ENCODE measurements at places on chromosomes 7 and 10.

DNA sequence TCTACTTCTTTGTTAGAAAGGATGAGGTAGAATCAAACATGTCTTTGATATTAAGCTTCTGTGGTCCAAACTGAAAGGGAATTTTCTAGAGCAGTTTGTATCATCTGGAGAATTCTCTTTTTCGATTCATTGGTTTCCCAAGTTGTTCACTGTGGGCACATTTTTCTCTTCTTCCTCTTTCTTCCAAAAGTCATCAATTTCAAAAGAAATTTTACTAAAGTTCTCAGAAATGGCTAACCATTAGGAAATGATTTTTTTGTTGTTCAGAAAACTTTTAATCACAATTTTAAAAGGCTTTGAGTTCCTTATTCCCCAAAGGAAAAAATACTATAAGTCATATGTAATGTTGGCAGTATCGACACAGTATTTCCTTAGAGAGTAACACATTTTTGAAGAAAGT is 28.3 kb upstream of the CCDC6 start:
- DNase-seq: no peak

- no peak for DNase-seq
Measured at GRCh38 chr7:380711-381210, 90.8 kb downstream of the FOXL3 start.

GRCh38 chr7:4702961-4703512 is 20.9 kb downstream of the FOXK1 start:
- DNase-seq: peak; percentile 34

DNA sequence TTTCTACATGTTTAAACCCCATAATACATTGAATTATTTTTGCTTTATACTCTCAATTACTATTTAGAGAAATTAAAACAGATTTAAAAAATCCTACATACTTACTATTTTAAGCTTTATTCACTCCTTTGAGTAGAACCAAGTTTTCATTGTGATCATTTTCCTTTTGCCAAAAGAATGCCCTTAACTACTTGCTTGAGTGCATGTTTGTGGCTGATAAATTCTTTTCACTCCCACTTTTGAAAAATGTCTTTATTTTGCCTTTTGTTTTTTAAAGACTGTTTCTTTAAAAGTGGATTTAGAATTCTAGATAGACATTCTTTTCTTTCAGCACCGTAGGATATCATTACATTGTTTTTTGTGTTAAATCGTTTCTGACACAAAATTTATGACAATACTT is 22.3 kb upstream of the AGR3 start:
- DNase-seq: no peak

- no peak for DNase-seq
Measured at GRCh38 chr7:65744406-65744805, 128.5 kb upstream of the VKORC1L1 start.

DNA sequence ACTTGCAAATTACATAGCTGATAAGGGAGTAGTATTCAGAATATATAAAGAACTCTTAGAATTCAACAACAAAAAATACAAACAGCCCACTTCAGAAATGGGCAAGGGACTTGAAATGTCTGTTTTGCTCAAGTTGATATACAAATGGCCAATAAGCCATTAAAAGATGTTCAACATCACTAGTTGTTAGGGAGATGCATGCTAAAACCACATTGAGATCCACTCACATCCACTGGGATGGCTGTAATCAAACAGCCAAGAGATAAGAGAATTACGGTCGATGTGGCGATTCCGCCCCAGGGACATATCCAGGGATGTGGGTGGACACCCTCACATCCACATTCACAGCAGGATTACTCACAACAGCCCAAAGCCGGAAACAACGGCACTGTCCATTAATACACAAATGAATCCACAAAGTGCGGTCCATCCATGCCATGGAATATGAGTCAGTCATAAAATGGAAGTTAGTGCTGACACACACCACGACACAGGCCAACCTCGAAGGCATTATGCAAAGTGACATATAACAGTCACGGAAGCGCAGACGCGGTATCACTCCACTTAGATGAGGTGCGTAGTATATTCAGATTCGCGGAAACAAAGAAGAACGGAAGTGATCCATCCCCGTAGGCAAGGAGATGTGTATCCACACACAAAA is 227.8 kb downstream of the DNAJB6 start:
- DNase-seq: no peak

GRCh38 chr10:4588824-4589223 is 237.2 kb upstream of the AKR1E2 start:
- DNase-seq: no peak

- no peak for DNase-seq
Measured at GRCh38 chr10:23199768-23200511, 7.8 kb downstream of the PTF1A start.

- DNase-seq: no peak
Measured at GRCh38 chr7:37187179-37187578, 261.5 kb downstream of the ELMO1 start.

DNA sequence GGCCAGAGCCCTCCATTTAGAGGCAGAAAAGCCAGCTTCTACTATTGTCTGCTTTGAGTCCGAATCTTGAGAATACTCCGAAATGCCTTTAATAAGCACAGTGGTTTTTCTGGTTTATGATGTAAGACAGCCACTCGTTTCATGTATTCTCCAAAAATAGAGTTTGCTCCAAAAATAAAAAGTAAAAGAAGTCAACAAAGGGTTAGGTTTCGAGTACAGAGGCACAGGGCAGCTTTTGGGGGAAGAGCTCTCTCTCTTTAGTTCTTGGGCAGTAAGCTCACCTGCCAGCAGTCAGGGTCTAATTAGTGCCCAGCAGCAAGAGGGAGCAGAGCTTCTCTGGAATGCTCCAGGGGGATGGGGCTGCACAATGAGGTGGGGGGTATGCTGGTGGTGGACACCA is 20.2 kb downstream of the CREB3L2 start:
- DNase-seq: no peak

- no peak for DNase-seq
Measured at GRCh38 chr10:97468162-97468561, 22.2 kb downstream of the ZDHHC16 start.

GRCh38 chr7:5612695-5613094 is 168.8 kb downstream of the RNF216 start:
- DNase-seq: no peak

GRCh38 chr10:97943294-97943693 is 87.1 kb downstream of the CRTAC1 start:
- DNase-seq: no peak

DNA sequence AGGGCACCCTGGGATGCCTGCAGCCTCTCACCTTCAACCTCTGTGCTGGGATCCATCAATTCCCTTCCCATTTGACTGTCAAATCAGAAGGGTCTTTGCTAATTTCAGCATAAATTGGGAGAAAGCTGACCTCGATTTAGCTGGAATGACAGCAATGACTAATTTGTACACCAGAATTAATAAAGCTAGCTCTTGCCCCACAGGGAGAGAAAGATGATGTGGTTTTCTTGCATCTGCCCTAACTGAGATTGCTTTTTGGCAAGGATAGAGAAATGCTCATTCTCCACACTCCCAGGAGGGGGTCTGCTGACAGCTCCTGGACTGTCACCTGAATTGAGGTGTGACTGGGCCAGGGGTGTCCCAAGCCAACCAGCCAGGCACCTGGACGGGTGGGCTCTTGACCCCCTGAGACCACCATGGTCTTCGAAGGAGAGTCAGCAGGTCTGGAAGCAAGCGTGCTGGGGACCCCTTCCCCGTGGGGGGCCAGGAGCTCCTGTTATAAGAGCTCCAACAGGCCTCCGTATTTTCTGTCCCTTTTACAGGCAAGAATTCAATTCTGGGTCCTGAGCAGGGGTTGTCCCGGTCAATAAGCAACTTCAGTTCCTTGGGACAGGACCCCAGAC is 42.1 kb downstream of the RBM17 start:
- no peak for DNase-seq

GRCh38 chr10:61454541-61454940 is 1.4 kb upstream of the TMEM26 start:
- no peak for DNase-seq

DNA sequence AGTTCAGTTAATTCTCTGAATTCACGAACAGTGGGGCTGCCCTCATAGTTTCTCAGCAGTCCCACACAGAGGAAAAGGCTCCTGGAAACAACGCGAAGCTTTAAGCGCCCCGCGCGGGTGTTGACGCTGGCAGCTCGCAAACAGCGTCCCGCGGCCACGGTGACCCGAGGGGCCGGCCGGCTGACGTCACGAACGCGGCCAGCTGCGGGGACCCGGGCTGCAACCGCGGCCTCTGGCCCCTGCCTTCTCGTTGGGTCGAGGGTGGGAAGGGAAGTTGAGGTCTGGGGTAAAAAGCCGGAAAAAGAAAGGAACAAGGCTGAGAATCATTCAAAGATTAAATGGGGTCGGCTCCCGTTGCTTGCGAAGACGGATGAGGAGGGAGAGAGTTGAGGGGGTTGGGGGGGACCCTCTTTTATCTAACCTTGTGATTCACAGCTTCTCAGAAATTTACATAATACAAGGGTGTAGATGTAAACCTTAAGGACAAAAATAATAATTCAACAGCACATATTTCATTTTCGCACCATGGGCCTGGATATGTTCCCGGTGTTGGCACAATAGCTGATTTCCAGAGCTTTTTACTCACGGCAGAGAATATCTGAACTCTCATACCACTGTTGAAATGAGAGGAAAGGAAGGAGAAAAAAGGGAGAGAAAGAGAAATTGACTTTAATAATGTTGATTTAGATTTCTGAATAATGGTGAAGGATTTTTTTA is 7.3 kb upstream of the FEZF1 start:
- DNase-seq: no peak

GRCh38 chr10:118251791-118252190 is 90.3 kb downstream of the FAM204A start:
- no peak for DNase-seq

DNA sequence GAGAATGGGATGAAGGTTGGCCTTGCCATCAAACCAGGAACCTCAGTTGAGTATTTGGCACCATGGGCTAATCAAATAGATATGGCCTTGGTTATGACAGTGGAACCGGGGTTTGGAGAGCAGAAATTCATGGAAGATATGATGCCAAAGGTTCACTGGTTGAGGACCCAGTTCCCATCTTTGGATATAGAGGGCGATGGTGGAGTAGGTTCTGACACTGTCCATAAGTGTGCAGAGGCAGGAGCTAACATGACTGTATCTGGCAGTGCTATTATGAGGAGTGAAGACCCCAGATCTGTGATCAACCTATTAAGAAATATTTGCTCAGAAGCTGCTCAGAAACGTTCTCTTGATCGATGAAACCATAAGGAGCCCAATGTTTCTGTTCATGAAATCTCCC is 637 bp downstream of the RPEL1 start:
- DNase-seq: no peak

DNA sequence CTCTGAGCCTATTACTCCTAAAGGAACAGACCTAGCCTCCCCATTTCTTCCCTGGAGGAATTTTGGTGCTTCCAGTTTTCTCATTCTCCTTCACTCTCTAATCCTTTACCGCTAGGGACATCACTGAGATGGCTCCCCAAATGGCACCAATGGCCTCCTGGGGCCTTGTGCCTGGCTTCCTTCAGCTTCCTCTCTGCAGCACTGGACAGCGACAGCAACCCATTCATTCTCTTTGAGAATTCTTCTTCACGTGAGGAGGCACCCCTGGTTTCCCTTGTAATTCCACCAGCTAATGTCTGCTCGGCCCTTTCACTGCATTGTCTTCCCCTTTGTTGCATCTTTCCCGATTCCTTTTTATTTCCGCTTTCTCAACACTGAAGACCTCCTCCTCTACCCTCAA is 24.6 kb upstream of the KDM7A start:
- DNase-seq: no peak

GRCh38 chr7:91280185-91280584 is 16.0 kb downstream of the FZD1 start:
- DNase-seq: no peak

- DNase-seq: no peak
Measured at GRCh38 chr7:27161214-27161720, 4.1 kb downstream of the HOXA9 start.

GRCh38 chr7:94578614-94579013 is 69.0 kb downstream of the CASD1 start:
- DNase-seq: no peak

DNA sequence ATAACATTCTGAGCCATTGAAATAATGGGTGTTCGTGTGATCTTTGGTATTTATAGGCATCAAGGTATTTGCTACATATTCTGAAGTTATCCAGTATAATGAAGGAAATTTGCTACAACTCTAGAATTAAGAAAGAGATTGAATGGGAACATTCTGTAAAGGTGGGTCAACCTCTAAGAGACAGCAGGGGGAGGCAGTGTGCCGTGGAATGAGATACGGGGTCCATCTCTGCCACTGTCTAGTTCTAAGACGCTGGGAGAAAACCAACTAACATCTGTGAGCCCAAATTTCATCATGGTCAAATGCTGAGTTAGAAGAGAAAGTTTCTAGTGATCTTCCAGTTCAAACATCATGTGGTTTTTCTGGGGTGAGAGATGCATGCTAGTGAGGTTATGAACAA is 368.9 kb downstream of the SORCS1 start:
- DNase-seq: peak; percentile 71

DNA sequence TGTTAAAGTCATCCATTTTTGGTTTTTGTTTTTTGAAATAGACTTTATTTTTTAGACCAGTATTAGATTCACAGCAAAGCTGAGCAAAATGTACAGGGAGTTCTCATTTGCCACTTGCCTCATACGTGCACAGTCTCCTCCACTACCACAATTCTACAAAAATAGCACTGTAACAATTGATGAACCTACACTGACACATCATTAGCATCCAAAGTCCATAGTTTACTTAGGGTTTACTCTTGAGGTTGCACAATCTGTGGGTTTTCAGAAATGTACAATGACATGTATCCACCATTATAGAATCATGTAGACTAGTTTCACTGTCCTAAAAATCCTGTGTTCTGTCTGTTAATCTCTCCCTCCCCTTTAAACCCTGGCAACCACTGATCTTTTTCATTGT is 125.8 kb upstream of the PDSS1 start:
- no peak for DNase-seq

DNA sequence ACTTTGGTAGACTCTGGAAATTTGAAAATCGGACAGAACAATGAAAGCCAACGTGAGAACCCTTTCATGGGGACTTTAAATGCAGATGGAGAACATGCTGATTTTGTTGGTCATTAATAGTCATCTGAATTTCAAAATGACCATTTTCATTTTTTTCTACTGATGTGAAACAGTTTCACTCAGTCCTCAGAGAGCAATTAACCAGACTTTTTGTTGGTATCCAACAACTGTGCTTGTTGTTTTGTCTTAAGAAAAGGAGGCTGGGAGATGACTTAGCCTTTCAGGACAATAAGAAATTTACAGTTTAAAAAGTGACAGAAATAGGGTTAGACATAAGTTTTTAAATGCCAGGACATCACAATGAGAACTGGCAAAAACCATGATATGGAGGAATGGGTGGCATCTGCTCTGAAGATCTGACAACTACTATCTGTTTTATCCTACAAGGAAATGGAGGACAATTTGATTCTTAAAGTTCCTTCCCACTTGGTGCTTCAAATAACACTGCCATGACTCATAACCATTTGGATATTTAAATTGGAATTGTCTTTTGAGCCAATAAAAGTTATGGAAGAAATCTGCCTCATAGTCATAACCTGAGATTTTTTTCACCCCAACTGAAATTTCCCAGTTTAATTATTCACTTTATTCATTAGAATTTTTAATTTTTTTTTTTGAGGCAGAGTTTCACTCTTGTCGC is 87.2 kb upstream of the HPS1 start:
- no peak for DNase-seq

Measured in BE2C (cell line).